ENCODE measurements at places on chromosomes 4 and X.

DNA sequence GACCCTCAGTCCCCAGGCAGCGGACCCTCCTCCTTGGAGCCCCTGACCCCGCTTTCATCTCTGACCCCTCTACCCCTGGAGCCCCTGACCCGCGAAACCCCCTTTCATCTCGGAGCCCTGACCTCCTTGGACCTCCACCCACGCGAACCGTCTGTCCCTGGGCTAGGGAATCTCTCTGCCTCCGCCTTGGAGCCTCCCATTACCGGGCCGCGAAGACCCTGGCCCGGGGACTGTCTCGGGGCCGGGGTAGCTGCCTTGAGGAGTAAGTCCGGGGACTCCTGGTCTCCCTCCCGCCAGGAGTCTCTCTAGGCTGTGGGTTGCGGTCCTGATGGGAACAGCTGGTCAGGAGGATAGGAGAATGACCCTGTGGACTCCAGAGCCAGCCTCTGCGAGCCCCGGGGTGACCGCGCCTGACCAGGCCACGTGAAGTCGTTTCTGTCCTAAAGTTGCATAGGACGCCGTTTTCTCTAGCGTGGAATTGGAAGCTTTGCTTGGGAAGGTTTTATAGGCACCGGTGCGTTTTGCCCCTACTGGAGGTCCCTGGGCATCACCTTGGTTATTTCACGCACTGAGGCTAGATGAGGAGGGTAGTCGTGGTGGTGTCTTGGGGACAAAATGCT, 824 bp downstream of the TBC1D14 start:
- no peak for DNase-seq

DNA sequence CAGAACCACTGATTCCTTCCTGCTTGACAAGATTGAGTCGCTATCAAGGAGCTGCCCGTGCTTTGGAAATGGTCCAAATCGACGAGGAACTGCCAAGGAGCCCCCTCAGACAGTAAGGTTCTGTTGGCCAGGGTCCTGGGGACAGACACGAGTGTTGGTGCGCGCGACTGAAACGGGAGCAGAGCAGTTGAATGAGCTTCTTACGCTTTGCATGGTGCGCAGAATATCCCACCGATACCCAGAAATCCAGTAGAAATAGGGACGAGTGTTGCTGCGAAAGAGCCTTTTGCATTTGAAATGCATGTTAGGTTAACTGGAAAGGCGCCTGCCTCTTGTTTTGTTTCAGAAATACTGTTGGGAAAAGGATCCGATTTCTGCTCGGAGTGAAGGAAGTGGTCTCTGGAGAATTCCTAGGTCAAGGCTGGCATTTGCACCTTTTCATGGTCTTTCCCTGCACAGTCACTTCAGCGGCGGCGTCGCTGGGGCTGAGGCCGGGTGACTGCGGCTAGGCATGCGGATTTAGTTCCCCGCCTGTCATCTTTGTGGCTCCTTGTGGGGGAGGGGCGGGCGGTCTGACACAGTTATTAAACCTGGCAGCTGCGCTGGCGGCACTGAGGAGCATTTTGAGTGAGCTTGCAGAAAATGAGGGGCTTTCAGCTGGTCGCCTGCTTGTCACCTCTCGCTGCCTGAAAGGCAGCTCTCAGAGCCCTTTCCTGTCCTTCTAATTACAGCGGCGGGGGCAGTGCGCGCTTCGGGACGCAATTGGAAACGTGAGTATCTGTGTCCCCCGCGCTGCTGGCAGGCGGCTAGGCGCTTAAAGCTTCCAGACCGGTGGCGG, 51.5 kb upstream of the TRIM2 start:
- DNase-seq: peak; percentile 3

DNA sequence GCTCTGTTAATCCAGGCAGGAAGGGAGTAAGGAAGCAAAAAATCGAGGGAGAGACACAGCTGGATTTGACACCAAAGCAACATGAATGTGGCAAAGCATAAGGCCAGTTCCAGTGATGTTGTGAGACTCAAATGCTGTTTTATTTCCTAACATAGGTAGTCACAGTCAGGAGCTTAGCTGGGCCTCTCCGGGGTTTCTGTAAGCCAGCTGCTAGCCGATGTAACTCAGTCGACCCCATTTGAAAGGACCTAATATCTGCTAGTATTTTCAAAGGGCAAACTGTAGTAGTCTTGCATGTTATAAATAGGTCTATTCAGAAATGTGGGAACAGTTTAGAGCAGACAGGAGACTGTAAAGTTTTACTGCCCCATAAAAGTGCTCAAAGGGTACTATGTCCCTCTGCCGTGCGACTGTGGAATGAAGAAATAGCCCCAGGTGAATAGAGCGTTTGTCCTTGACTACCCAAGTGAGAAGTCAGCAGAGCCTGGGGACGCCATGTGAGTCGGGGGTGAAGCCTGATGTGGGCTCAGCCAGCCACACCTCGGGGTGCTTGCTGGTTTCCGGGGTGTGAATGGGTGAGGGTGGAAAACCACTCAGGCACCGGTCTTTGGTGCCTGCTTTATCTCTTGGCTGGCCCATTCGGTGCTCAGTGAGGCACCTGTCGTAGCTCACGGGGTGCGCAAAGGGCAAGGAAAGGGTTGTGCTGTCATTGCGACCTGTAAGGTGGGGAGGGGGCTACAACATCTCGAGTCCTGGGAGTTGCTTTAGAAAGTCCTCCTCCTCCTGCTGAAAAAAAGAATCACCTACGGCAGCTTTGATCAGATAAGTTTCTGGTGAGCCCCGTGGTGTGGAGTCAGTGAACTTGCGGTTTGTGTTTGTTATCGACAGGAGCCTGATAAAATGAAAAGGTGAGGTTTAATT, 745 bp downstream of the TRIM2 start:
- DNase-seq: no peak

DNA sequence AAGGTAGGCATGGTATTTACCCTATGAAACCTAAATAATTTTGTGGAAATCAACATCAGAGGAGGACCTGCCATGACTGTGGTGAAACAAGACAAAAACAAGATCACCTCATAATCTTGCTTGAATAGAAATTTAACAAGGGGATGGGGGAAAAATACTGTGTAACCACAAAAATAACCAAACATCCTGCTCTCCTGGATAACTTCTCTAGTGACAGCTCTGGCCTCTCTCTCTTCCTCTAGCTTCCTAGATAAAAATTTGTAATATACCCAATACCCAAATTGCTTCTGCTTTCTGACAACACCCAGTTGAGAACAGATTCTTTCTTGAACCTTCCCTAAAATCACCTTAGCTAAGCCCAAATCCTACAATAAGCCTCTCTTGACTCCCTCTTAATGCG, 11.9 kb upstream of the TIGD2 start:
- DNase-seq: no peak

DNA sequence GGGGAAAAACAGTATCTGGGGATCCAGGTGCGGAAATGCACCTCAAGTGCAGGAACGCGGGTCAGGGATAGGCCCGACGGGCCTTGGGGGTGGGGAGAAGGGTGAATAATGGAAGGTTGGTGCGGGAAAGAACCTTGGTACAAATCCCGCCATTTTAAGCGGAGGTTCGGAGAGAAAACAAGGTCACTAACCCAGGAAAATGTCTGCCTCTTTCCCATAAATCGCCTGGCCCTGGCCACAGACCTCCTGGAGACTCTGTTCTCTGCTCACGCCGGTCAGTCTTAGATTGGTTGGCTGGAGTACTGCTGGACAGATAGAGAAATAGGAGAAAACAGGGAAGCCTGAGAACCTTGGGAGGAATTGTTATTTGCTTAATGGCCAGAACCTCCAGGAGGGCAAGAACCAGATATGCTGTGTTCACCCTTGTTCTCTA, 897 bp upstream of the FBXL5 start:
- no peak for DNase-seq

GRCh38 chr4:61027939-61028338, 172.2 kb upstream of the ADGRL3 start:
- no peak for DNase-seq

DNA sequence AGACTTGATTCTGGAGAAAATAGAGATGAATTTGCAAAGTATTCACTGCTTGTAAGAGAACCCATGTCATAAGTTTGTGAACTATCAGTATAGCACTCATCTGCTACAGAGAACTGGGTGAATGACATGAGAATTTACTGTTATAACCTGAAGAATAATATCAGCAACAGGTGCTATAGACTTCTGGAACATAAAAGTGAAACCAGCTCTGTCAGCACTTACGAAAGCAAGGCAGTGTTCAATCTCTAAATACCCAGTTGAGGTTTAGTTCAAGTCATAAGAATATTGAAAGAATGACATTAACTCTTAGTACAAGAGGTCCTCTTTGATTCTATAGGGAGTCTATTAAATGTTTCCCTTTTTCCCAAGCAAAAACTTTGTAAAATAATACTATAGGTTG, 232.9 kb upstream of the ANKRD50 start:
- no peak for DNase-seq

- DNase-seq: no peak
Observed at GRCh38 chr4:153122855-153123254, 81.4 kb upstream of the TRIM2 start.

DNA sequence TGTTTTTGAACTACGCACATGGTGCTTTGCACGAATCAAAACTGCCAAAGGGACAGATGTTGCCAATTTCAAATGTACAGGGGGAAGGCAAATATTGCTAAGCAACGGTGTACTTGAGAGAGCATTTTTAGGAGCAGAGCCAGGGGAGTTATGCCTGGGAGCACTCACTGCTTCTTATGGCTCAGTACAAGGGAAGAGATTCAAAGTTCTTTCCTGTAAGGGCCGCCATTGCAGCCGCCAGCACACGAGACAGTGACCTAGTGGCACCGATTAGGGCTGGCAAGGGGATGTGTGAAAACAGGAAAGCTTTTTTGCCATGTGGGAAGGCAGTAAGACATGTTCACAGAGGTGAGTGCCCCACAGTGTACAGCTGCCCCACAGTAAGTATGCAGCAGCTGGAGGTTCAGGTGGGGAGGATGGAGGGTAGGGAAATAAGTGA, 133.8 kb downstream of the AFF1 start:
- DNase-seq: peak; percentile 64

DNA sequence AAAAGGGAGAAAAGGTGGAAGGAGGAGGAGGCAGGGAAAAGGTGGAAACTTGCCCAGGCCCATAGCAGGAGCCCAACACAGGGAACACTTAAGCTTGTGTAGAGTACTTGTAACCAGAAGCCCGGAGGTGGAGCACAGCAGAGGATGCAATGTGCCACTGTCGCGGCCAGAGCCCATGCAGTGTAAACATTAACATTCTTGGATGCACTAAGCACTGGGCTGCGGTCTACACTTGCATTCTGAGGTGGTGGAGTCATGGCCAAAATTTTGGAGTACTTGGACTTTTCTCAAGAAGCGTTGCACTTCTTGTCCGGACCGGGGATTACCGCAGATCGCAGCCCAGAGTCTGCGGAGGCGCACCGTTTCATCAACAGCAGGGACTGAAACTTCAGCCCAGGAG, 4.5 kb upstream of the RHOXF1 start:
- no peak for DNase-seq

DNA sequence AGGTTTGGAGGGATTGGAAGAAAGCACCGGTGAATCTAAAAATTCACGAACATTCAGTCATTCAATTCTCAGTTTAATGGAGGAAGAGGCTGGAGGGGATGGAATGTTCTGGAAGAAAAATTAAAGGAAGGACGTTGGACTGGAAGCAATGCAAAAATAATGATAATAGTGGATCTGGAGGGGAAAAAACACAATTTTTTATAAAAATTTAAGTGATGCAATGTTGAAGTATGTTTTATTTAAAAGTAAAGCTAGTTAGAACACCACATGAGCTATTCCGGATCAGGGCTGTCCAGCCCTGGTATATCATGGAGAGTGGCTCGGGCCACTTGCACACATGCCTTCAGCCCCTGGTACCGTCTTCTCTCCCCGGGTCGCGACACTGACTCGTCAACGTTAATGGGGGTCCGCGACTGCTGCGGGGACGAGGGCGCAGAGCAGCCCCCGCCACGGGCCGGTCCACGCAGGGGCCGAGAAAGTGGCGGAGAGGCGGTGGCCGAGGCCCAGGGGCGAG, 204.6 kb downstream of the TENM3 start:
- no peak for DNase-seq

DNA sequence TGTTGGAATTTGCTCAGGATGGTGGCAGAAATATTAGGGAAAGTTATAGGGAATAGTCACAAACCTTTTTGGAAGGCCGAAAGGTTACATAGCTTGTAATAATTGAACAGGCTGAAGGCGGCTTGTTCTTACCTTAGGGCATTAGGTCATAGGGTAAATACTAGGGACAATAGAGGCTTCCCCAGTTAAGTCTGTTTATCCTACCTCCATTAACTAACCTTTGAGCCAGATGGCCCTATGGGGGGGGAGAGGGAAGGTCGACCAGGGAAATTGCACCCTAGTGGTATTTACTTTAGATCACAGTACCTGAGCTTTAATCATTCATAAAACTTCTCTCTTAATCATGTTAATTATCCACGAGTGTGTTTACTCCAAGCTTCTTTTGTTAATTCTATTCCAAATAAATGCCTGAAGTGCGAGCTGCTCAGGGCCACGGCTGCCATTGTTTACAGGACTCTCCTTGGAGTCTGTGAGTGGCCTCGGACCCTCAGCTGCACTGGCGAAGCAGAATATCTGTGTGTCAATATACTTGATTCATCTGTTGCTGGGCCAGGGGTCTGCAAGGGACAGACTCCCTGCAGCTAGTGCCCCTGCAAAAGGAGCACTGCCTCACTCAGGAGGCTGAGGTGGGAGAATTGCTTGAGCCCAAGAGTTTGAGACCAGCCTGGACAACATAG, 22.9 kb downstream of the PAGE2 start:
- no peak for DNase-seq

DNA sequence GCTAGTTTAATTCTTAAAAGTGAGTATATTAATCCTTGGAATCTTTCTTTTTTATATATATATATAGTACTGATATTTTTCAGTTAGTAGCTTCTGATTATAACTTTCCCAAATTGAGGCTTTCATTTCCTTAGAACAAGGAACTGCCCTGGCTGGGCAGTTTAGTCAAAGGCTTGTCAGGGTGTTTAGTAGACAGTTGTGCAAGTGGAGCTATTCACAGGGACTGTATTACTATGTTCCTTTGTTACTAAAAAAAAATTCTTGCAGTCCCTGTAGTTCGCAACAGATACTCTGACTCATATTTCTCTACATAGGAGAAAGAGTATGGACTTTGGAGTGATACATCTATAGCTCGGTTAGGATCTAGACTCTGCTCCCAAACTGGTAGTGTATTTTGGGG, 20.8 kb downstream of the USO1 start:
- no peak for DNase-seq

DNA sequence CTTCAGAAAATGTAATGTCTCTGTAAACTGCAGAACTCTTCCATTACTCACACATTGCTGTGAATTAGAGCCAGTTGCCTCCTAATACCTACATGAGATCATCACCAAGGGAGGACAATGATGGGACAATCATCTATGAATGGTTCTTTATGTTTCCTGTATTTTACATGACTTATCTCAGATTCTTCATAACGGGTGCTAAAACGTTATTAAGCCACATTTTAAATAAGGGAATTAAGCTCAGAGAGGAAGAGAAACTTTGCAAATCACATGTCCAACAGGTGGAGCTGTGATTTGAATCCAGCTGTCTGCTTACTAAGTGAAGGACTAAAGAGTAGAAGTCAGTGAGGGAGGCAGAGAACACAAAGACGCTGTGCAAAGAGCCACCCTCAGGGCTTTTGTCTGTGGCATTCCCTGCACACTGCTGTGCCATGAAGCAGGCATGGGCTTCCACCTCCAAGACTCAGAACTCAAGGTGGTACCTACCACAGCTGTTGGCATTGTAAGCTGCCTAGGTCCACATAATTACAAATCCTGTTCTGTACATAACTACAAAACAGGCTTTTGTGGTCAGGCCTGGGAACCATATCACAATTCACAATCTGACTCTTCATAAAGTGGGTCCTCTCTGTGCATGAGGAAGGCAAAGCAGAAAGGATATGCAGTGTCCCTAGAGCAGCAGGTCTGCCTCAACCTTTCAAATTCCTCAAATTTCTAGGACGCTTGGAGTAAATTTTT, 12.8 kb downstream of the TBC1D9 start:
- no peak for DNase-seq
